Erythroblast (primary cell): ENCODE measurements at places on chromosomes 3 and 15.

DNA sequence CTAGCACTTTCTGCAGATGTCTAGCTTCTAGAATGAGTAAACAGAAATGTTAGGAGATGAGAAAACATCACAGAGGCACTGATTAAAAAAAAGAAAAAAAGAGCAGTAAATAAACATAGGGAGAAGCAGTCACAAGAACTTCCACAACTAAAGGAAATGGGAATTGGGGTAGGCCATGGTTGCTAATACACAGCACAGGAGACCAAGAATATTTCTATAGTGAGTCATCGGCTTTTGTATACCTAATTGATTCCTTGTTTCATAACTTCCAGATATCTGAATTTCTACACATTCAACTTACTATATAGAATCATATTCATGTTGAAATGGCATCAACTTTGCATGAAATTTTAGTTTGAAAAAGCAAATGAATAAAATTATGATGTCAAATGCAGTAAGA lies 47.3 kb upstream of the TCF12 start:
- DNase-seq, result no peak

GRCh38 chr15:36432161-36432560 lies 147.3 kb upstream of the CDIN1 start:
- no peak for DNase-seq

DNA sequence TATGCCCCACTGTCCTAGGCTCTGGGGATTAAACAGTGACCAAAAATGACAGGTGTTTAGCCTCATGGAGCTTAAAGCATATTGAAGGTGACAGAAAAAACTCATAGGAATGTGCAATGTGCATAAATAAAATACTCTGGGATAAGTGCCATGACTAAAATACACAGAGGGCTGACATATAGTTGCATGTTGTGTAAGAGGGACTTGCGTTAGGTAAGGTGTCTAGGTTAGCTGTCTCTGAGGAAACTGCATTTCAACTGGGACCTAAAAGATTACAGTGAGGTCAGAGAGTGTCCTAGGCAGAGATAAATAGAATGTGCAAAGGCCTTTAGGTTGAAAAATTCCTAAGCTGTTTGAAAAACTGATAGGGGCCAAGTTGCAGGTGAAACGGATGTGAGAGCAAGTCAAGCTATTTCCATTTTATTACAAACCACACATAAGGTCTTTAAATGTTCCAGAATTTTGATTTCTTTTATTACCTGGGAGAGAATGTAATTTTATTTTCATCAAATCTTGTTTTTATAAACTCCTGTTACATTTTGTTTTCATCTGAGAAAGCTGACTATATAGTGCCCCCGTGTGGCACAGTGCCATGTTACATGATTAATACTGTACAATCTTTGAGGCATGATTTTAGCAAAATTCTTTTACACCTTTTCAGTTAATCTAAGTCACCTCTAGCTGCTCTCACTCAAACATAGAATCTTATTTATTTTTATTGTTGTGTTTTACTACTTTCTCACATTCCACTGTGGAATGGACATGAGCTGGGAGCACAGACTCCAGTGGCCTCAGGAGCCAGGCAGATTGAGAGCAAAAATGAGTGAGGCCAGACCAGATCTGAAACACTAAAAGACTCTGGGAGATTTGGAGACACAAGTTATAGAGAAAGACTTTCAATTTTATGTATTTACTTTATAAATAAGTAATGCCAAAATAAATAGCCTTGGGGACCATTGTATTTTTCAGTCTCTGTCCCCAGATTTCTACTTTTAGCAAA lies 259.6 kb upstream of the ZNF717 start:
- DNase-seq, result peak; percentile 35

DNA sequence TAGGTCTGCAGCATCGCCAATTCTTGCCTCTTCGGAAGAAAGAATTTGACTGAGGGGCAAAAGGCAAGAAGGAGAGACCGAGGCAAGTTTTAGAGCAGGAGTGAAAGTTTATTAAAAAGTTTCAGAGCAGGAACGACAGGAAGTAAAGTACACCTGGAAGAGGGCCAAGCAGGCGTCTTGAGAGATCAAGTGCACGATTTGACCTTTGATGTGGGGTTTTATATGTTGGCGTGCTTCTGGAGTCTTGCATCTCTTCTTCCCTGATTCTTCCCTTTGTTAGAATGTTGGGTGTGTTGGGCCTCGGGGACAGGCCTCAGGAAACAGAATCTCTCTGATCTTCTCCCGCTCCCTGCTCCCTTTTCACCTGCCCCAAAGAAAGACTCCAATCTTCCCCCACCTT lies 40.6 kb upstream of the FLNB start:
- no peak for DNase-seq

GRCh38 chr3:130687327-130687726 lies 59.3 kb downstream of the PIK3R4 start:
- no peak for DNase-seq

GRCh38 chr3:149489060-149489690 lies 14.7 kb downstream of the TM4SF4 start:
- no peak for DNase-seq

DNA sequence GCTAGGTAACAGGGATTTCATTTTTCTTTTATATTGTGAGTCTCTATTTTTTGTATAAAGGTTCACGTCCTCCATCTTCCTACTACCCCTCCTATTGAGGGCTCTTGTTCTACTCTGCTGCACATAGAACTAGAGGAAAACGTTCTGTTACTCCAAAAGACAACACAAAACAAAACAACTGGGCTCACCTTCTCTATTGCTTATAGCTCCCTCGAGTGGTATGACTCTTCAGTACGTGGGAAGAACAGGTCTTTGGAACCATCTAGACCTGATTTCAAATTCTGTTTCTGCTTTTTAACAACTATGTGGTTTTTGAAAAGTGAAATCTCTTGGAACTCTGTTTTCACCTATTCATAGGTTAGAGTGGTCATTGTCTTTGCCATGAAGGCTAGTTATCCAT lies 515.3 kb downstream of the SOX2 start:
- DNase-seq, result no peak

DNA sequence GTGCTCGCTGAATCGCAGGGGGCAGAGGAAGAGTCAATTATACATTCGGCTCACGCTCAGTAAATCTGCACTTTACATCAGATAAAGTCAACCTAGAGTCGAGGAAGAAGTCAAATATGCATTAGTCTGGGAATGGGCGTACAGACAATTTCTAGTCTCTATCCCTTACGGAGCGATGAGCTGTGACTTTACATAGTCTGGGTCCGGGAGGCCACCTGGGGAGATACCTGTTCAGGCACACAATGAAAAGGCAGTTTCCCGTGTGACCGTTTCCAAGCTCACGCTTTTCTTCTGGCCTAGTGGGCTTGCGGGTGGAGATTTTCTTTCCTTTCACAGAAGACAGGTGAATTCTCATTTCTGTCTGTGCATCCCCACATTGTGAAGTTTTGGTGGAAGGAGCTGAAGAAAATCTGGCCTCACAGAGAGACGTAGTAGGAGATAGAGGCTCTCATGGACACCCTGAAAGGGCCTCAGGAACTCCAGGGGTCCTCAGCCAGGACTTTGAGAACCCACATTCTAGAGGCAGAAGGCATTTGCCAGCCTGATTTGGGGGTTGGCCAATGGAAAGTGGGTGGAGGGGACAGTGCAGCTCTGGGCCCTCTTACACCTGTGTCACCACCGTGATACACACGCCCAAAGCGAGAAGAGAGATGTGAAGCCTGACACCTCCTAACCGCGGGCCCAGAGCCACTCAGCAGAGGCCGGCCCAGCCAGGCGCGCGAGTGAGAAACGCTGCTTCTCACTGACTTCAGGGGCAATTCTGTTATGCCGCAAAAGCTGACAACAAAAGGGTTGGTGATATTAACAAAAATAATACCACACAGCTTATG lies 10.7 kb upstream of the OCA2 start:
- no peak for DNase-seq

DNA sequence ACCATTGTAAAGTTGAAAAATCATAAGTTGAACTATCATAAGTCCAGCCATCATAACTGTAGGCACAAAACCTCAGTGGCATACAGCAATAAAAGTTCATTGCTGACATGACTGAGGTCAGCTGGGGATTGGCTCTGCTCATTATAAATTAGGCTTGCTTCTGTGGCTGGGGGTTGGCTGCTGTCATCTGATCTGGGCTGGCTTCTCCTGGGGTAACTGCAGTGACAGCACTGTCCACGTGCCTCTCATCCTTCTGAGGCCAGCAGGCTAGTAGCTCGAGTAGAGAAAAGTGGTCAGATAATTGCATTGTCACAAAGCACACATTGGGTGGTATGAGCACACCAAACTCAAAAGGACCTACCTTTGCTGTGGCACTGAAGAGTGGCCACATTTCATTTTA lies 31.3 kb downstream of the CMTM7 start:
- no peak for DNase-seq
